Stimulated activated CD8-positive, alpha-beta memory T cell treated with anti-CD3 and anti-CD28 coated beads, Interleukin-4, amount 100 ng/mL, for 48 hours (primary cell): ENCODE measurements at places on chromosomes 6 and 20.

DNA sequence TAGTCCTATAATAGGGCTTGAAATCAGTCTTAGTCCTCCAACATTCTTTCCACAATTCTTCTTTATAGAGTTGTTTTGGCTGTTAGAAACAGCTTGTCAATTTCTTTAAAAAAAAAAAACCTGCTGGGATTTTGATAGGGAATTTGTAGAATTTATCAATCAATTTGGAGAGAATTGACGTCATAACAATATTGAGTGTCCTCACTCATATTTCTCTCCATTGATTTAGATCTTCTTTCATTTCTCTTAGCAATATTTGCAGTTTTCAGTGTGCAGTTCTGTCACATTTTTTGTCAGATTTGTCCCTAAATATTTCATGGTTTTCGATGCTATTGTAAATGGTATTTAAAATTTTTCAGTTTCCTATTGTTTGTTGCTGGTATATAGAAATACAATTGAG is 5.3 kb upstream of the LINC00237 start:
- no peak for DNase-seq

GRCh38 chr6:111899531-111899930 is 26.3 kb upstream of the FYN start:
- DNase-seq, result no peak

- peak; percentile 31 for DNase-seq
Observed at GRCh38 chr6:15073344-15073789, 172.5 kb upstream of the JARID2 start.

DNA sequence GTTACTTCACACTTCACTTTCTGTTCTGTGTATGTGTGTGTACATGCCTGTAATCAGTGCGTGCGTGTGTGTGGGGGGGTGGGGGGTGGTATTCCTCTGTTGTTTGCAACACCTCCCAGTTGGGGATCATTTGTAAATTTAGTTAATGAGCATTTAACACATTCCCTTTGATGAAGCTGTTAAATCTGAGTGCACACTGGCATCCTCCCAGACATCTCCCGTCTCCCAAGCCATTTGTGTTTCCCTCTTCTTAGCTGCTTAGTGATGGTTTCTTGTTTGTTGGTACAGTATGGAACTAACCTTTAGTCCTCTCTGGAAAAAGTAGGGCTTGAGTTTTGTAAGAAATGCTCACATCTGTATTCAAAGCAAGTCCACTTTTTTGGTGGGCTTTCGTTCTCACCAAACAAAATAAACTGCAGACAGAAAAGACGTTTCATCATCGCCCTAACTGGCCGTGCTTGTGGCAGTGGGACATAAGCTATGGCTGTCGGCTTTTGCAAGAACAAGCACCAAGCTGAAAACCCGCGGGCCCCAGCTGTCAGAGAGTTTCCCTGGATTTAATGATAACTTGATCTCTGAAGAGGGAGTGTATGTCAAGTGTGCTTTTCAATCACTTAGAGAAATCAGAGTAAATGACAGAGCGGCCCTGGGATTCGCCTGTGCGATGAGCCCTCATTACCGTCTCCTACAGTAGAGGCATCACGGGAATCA is 54.9 kb upstream of the SASH1 start:
- DNase-seq, result no peak

DNA sequence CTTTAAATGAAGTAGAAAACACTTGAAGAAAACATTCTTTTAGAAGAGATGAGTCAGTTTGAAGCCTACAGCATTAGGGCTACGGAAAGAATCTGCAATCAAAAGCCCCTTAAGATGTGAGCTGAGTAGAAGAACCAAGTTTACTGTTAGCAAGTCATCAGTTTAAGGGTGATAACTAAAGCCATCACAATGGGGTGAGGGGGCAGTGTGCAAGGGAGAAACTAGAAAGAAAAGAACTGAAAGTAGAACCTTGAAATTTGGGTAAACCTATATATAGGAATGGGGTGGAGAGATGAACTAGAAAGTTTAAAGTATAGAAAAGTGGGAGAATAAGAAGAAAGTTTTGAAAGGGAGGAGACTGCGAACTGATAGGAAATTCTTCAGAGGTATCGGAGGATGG is 212.9 kb downstream of the COL19A1 start:
- DNase-seq, result no peak

GRCh38 chr6:43828711-43829110 is 58.7 kb downstream of the VEGFA start:
- DNase-seq, result no peak

DNA sequence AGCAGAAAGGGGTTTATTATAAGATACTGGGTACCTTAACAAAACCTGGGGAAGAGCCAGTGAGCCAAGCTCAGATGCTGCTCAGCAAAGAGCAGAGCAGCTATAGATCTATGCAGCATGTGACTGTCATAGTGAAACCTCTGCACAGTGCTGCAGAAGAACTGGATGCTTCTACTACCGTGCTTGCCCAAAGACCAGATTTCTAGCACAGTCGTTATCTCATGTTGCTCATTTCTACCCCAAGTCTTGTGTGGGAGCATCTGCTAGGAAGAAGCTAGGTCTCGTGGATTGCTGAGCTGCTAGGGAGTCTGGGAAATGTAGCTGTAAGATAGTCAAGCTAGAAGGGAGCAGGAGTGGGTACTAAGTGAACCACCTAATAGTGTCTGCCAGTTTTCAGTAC is 31.7 kb upstream of the GNRH2 start:
- DNase-seq, result peak; percentile 53

- DNase-seq, result no peak
Observed at GRCh38 chr6:159075506-159076228, 30.9 kb upstream of the TAGAP start.

- DNase-seq, result no peak
Observed at GRCh38 chr20:46720776-46721425, 11.5 kb downstream of the SLC2A10 start.

DNA sequence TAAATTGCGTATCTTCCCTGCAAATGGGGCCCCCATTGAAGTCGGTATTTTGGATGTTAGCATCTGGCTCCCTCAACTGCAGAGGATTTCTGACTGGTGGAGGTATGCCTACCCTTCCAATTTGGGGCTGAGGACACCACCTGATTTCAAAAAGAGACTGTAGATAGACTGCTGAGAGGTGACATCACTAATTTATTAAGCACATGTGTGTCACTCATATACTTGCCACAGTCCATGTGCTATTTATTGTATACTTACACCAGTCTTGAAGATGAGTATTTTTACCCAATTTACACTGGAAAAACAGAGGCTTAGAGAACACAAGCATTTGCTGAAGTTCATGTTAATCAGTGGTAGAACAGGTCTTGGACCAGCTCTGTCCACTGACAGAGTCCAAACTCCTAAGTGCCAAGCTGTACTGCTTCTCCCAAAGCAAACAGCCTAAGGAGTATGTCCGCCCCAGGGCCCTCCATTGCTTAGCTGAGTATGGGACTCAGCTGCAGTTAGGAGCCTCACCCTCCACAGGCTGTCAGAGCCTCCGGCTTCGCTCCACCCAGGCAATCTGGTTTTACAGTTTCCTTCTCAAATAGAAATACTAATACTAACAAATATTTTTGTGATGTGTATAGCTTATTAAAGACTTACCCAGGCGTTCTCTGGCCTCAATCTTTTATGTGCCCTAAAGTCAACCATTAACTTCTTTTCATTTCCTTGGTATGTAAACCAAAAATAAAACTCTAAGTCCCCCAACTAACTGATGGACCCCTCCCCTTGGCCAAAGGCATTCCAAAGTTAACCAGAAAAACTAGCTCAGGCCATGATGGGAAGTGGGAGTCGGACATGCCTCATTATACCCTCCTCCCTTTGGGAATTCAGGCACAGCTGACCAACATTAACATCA is 17.5 kb downstream of the RIN2 start:
- DNase-seq, result no peak

DNA sequence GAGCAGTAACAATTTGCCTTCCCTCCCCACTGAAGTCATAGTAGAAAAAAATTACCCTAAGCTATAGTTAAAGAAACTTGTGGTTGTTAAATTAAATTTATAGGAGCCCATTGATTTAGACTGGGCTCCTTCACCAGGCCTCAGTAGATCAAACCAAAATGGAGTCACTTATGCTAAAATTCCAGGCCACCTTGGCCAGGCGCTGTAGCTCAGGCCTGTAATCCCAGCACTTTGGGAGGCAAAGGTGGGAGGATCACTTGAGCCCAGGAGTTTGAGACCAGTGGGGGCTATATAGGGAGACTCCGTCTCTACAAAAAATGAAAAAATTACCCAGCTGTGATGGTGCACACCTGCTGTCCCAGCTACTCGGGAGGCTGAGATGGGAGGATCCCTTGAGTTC is 15.0 kb upstream of the GMNN start:
- DNase-seq, result no peak

DNA sequence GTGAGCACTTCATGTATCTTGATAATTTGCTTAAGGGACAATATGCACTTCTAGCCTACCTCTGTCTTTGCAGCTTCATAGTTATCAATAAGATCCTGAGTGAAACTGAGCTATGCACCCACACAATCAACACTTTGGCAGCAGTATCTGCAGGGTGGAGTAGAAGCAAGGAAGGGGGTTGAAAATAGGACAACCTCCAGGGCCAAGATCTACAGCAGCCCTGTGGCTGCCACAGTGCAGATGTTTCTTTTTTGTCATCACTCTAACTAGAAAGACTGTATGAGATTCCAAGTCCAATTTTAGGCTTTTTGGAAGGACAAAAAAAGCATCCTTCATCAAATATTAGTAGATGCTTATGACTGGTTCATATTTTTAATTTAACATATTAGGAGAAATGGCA is 336.1 kb upstream of the CITED2 start:
- no peak for DNase-seq

GRCh38 chr20:60420676-60421229 is 462.5 kb downstream of the CDH26 start:
- DNase-seq, result no peak

GRCh38 chr6:139235661-139236060 is 56.1 kb downstream of the TXLNB start:
- DNase-seq, result no peak

DNA sequence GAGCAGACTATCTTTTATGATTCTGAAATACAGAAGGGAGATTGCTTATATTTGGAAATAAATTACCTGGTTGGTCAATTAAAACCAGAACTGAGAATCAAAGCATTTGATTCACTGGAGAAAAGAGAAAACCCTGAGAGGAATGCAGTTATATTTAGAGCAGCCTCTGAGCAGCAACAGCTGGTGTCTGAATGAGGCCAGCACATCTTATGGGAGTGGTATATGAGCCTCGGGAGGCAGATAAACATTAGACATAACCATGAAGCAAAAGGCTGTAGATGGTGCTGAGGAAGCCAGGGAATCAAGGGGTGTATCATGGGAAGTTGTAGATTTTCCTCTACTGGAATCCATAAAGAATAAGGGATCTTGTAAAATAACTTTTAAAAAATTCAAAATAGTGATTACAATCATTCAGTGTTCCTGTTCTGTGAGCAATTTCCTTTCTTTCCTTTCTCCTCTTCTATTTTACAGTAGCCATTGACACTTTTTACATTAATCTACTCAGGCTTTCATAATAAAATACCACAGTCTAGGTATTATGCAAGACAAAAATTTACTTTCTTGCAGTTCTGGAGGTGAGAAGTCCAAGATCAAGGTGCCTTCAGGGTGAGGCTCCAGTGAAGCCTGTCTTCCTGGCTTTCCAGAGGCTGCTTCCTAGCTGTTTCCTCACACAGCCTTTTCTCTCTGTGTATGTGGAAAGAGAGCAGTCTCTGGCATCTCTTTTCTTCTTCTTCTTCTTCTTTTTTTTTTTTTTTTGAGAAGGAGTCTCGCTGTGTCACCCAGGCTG is 32.8 kb upstream of the ENPP5 start:
- no peak for DNase-seq

- no peak for DNase-seq
Observed at GRCh38 chr20:58772786-58773185, 77.9 kb downstream of the GNAS-AS1 start.

- DNase-seq, result peak; percentile 58
Observed at GRCh38 chr6:154039231-154039842, at the start of gene OPRM1. TSS of gene OPRM1 (plus strand) at chr6:154039240. CDS start at chr6:154039545, 305 bp downstream.

DNA sequence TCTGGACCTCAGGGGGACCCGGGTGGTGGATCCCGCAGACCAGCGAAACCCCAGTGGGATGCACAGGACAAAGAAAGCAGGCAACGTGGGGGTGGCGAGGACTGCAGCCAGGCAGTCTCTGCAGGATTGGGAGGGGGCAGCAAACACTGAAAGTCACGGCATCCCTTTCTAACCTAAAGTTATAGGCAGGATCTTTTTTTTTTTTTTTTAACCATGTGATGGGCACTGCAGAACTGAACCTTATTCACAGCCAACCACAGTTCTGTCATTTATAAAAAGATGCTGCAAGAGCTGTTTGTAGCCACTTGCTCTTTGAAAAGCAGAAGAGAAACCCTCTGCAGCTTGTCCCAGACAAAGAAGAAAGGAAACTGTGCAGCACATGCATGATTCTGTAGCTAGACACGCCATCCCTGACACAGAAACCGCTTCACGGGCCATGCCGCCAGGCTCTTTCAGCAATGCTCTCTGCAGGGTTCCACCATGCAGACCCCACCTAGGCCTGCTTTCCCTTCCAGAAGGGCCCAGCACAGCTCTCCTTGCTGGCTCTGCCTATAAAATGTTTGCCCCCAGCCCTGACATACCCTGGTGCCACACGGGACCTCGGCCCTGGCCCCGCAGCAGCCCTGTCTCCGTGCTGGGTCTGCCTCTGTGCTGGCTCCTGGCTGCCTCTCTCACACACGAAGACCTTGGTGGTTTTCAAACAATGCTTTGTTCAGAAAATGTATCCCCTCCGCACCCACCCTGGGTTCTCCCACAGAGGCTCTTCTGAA is 70.8 kb downstream of the PYGB start:
- DNase-seq, result no peak

DNA sequence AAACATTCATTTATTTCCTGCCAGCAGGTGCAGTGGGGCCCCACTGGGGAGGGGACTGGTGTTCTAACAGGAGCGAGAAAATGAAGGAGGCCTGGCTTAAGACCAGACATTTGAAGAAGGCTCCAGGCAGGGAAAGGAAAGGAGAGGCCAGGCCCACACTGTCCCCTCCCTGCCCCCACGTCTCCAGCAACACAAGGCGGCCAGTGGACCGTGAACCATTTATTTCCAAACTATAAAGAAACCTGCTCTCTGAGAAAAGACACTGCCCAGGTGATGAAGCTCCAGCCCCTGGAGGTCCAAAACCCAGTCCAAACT is 41.4 kb upstream of the CDH22 start:
- DNase-seq, result no peak

- DNase-seq, result peak; percentile 34
Observed at GRCh38 chr20:33914919-33915318, 78.8 kb upstream of the RALY start.
